ENCODE measurements at places on chromosomes 12 and 14.

- no peak for DNase-seq
These were observed 1.7 kb downstream of the CCND2 start for GRCh38 chr12:4275016-4275869.

DNA sequence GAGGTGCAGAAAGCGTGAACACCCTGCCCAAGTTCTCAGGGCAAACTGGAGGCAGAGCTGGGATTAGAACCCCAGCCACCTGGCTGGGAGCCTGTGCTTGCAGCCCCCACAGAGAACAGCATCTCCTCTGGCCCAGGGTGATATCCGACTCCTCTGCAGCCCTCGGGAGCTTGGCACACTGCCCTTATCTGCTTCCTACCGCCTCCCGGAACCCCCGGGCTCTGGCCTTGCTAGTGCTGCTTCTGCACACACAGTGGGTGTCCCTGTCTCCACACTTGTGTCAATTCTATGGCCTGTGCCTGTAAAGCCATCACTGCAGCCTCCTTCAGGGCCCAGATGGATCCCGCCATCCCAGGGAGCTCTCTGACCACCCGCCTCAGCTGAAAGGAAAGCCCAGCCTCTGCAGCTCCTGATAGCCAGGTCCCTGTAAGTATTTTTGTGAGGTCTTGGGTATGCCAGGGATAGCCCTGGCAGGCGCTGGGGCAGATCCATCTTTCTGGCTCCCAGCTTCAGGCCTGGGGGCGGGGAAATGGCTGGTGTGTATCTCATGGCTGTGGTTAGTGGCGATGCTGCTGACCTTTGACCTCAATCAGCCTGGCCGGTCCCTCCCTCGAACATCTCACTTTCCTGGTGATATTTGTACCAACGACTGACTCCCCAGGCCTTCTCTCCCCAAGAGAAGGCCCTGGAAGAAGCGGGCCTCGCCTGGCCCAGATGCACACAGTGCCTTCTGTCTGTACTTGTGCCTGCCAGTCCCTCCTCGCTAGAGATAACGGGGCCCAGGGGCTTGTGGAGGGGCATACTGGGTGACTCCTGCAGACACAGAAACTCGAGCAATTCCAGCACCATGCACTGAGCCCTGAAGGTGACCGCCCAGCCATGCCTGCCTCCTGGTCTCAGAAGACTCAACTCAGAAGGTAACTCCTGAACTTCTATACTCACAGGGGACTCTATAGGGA lies 183.8 kb downstream of the CALM1 start:
- no peak for DNase-seq

DNA sequence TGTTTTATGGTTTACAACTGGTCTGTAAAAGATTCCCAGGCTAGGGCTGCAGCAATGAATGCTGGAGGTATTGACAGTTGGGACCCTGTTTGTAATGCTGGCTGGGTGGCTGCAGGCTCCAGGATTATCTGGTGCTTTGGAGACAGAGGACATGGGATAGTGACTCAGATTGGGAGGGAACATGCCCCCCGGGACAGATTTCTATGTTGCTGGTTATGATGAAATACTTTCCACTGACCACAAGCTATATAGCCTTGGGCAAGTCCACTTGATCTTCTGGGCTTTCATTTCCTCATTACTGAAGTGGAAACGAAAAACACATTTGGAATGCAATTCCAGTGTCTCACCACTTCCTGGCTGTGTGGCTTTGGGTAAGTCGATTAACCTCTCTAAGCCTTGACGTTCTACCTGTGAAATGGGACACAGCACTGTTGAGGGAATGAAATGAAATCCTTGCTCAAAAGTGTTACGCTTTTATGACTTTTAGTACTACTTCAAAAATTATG lies 6.3 kb upstream of the TPCN1 start:
- no peak for DNase-seq

DNA sequence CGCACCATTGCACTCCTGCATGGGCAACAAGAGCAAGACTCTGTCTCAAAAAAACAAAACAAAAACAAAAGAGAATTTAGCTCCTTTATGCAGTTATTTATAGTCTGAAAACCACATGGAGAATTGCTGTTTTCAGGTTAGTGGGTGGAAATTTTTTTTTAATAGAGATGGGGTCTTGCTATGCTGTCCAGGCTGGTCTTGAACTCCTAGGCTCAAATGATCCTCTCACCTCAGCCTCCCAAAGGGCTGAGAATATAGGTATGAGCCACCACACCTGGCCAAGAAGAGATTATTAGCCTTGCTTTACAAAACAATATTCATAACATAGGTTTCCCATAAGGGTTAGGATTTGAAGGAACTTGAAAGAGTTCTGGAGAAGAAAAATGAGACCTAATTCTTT lies 12.1 kb upstream of the SRP54 start:
- no peak for DNase-seq

- DNase-seq, result no peak
These were observed 222.7 kb upstream of the PLXNC1 start for GRCh38 chr12:93925585-93926205.

DNA sequence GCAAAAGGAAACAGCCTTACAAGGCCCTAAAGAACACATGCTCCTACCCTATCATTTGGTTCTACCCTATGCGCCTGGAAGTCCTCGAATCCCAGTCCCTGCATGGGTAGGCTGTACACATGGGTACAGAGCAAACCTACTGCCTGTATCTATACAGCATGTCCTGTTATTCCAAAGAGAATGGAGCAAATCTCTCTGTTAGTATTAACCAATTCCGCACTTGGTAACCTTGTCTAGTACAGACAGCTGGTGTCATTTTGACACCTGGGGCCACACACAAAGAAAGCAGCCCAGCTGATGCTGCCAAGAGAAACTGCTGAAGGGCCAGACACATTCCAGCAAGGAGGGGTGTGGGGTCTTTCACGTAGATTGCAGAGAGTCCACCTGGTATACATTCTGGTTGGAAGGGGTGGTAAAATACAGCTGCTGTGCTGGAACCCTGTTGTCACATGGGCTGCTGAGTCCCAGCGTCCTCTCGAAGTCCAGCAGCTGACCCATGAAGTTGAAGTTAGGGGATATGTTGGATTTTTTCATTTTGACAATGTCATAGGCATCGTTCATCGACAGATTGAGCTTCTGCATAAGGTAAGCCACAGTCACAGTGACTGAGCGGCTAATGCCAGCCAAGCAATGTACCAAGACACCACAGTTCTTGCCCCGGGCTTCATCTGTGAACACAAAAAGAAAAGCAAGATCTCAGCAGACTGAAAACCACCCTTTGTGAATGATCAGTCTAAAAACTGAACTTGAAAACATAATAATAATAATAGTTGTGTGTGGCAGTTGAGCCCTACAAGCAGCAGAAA lies 3.2 kb downstream of the DUSP6 start:
- DNase-seq, result no peak

GRCh38 chr14:76186308-76187027 lies 34.7 kb downstream of the GPATCH2L start:
- DNase-seq, result no peak

GRCh38 chr12:9851050-9851449 lies 18.1 kb downstream of the CLEC2B start:
- no peak for DNase-seq

DNA sequence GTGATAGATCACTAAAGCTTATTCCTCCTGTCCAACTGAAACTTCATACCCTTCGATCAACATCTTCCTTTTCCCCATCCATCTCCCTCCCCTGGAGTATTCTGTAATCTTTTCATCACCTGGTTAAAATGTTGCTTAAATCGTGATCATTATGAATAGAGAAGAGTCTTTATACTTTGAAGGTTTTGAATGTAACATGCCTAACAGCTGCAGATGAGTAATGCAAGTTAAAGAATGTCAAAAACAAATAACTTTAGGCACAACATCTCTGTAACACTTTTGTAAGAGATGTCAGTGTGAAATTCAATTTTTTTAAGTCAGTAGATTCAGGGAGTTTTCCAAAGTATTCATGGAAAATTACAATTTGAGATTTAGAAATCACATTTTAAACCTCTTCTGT lies 25.0 kb downstream of the RXYLT1 start:
- no peak for DNase-seq

DNA sequence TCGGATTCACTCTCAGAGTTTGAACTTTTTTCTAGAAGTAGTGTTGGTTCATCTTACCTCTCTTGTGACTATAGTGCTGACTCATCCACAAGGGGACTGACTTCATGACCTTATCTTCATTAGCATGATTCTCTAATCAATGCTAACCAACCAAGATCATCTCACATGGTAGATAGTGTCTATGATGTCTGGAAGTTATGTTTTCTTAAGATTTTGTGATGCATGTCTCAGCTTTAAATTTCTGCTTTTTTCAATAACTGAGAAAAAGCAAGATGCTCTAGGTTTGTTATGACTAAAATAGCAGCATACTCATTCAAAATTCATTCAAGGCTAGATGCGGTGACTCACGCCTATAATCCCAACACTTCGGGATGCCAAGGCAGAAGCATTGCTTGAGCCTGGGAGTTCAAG lies 12.3 kb upstream of the SLC35E3 start:
- DNase-seq, result no peak

DNA sequence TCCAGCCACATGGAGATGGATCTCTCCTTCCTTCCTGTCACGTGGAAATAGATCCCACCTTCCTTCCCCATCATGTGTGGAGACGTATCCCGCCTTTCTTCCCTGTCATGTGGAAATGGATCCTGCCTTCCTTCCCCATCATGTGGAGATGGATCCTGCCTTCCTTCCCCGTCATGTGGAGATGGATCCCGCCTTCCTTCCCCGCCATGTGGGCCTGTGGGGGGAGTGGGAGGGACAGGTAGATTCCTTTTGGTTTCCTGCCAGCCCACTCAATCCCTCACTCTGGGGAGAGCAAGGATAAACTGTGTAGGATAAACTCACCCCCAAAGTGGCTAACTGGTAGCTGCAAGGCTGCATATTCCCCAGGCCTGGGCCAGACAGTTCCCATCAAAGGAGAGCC lies 31.7 kb upstream of the TDRD9 start:
- DNase-seq, result no peak

DNA sequence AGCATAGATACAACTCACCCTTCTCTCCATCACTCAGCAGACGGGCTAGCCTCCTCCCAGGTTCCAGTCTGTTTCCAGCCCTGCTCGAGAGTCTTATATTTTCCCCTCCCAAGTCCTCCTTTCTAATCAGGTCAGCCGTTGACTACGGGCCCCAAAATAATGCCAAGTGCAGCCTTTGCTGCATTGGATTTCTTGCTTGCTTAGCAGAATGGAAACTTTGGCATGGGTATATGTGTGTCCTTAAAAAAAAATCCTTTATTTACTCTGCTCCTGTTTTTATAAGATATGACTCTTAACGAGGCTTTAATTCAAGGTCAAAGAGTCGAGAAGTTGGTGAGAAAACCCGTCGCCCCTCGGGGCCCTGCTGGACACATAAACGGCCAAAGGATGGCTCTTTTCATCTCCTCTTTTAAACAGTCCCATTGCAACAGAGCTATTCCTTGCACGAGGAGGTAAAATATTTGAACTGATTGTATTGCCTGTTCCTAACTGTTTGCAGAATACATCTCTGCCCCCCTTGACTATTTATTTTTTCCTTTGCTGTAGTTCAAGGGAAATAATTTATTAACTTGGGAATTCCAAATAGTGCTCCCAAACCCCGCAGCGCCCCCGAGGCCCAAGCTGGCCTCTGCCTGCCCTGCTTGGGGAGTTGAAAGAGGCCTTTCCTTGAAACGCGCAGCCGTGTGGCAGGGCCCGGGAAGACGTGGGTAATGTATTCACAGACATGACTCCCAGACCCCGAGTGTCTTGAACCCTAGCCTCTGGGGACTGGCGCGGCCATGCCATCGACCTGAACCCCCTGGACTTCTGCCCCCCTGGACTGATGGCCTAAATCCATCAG lies 156.5 kb upstream of the MYL2 start:
- no peak for DNase-seq

DNA sequence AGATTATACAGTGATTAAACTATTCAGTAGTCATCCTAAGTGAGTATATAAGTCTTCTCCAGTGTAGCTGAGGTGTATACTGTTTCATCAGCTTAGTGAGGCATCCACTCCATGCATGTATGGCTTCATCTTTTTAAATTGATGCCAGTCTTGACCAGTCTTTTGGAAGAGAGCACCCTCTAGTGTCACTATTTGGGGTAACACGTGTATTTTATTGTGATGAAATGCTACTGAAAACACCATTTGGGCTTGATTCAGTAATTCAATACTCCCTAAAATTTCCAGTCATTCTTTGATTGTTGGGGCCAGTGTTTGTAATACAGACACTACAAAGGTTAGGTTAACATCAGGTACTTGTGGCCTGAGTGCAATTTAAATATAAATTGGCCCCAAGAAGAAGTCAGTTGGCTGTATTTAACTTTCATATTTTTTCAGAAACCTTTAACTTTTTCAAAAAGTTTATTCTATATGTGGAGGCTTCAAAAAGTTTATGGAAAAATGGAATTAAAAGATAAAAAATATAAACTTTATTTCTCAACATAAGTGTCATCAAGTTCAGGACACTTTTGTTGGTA lies 35.3 kb downstream of the MIPOL1 start:
- DNase-seq, result no peak

DNA sequence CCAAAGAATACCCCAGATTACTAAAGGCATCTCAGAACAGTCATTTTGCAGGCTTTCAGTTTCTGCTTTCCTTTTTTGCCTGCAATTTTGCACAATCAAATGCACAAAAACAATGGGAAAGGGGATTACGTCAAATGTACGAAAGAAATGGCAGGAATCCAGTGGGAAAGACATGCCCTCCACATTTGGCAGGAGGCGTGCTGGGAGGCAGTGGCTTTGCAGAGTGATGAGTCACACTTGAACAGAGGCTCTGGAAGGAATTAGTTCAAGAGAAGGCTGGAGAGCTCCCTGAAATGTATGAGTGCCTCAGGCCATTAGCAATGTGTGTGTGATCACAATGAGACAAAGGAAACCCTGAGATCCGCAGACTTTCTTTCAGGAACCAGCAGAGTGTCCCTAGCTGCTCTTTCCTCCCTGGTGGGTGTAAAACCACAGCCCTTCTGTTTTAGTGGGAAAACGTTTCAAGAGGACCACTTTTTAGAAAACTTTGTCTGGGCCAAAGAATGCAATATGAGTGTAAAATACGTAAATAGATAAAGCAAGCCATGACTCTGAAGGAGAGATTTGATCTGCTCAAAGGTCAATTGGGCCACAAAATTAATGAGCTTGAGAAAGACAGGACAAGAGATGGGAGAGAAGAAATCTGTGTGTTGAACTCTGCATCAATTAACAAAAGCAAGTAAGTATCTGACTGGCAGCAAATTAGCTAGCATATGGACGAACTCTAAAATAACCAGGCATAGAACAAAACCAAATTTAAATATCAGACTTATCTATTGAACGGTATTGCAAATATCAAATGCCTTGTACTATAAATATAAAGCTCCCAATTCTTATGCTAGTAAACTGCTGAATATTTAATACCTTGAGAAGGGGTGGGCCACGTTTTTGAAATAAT lies 155.4 kb upstream of the PDE3A start:
- no peak for DNase-seq

DNA sequence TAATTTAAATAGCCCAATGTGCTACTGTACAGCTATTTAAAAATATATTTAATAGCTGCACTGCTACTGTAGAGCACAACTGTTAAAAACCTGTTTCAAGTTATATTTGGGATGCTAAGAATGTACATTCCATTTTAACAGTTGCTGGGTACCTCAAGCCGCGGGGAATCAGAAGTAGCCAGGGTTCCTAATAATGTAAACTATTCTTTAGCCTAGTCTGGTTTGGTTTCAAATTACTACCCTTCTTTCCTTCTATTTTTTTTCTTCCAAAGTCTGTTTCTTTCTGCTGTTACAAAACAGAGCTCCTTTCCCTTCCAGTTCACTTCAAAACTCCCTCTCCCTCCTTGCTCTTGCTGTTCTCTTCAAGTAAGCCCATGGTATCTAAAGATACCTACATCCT lies 21.3 kb downstream of the SCAF11 start:
- DNase-seq, result no peak
